ENCODE measurements at places on chromosomes 11 and 22. TPM values are rescaled to one million over a fixed set of nuclear protein-coding genes. Genes with fewer than 3 reads are reported as not detected.

GRCh38 chr22:35446365-35446764, 46.4 kb downstream of the MCM5 start:
- no peak overlapping the region for H3K27ac ChIP-seq
- H3K36me3 ChIP-seq: no peaks in the 10 kb centered on the region
- H3K4me3 ChIP-seq: no peak overlapping the region
- H3K4me1 ChIP-seq: no peaks in the 10 kb centered on the region
- no peaks in the 10 kb centered on the region for H3K27me3 ChIP-seq

DNA sequence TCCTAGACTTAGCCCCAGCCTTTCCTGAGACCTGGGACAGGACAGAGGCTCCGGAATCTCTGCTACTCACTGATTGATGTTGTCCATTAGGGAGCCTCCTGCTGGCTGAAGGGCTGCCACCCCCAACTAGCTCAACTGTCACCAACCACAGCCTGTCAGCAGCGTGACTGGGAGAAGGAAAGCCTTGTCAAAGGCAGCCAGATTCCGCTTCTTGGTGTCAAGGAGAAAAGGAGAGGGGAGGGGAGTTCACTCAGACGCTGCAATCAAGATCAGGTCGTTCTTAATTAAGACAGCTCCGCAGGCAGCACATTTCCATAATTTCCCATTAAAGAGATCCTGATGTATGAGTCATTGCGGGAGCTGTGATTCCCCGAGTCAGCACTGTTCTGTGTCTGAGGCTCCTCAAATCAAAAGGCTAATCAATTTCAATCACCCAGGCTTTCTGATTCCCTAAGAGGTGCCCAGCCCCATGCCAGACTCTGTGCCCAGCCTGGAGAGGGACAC, 152.8 kb upstream of the ZBED5 start:
- no peaks in the 10 kb centered on the region for H3K4me1 ChIP-seq
- H3K27ac ChIP-seq: no peak overlapping the region
- no peaks in the 10 kb centered on the region for H3K27me3 ChIP-seq
- no peaks in the 10 kb centered on the region for H3K36me3 ChIP-seq
- DNase-seq: peak; percentile 64

- peaks cover 6% of the 10 kb centered on the region for H3K4me1 ChIP-seq
- H3K4me3 ChIP-seq: no peak overlapping the region
- H3K27me3 ChIP-seq: no peaks in the 10 kb centered on the region
Observed at GRCh38 chr11:44112091-44112821, 16.8 kb downstream of the EXT2 start.

The GAS2 gene
- polyA plus RNA-seq: 5.5 TPM

Data from testis (tissue), 5 donors.